Immature natural killer cell (primary cell): ENCODE measurements at places on chromosomes 3 and 15. TPM values are rescaled to one million over a fixed set of nuclear protein-coding genes. Genes with fewer than 3 reads are reported as not detected.

DNA sequence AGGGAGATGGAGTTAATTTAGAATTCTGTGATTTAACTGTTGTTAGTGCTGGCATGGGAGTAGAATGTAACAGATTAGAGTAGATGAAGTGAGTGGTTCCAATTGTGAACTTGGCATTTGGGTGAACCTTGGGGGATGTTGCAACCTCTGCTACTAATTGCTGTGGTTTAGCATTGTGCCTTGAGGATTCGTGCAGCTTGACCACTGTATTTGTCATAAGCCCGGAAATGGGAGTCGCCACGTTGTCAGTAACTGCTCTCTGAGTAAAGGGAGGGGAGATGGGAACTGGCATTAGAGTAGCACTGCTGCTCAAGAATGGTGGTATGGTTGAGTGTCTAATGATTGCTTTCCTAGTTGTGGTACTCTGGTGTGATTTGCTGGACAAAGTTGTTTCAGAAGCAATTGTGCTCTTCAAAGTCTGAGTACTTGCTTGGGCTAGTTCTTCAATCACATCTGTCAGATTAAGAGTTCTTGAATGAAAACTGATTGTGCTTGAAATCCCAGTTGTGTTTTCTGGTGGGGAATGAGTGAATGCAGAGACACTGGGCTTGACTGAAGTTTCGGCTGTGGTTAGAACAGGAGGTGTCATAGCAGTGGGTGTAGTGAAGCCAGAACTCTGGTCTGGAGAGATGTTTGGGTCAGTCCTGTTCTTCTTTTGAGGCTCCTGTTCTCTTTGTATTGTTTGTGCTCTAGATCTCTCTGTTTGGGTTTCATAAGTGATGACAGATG, 15.4 kb downstream of the IGSF10 start:
- no peaks in the 10 kb centered on the region for H3K36me3 ChIP-seq
- H3K4me1 ChIP-seq, result no peaks in the 10 kb centered on the region
- peaks cover 4% of the 10 kb centered on the region for H3K27me3 ChIP-seq
- H3K4me3 ChIP-seq, result no peak overlapping the region

DNA sequence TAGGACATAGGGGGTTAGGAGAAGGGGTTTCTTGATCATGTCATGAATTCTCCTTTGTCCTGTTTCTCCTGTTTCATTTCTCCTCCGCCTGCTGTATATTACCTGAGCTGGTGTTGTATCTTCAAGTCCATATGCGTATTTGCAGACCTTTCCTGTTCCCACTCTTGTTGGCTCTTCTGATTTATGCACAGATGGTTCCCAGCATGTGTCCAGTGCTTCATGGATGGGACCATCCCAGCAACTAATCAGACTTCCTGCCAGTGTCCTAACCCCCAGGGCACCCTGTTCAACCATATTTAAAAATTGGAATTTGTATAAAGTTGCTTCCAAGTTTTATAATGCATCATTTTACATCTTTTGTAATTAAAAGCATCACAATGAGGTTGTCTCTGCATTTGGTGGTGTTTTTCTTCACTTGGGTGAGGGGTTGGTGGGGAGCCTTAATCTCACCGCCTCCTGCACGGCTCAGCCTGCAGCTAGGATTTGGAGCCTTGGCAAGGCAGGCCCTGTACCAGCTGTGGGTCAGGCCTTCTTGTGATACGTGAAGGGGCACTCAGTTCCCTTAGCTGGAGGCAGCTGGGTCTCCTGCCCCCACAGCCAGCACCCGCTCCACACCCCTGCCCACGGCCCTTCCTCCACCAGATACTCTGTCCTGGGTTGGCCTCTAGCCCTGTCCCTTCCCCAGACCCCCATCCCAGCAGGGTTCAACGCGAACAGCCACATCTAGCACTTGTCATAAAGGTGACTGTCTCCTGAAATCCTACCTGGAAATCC, 72.0 kb upstream of the BLM start:
- peaks cover 6% of the 10 kb centered on the region for H3K36me3 ChIP-seq
- DNase-seq, result no peak
- peaks cover 3% of the 10 kb centered on the region for H3K27me3 ChIP-seq
- peaks cover 10% of the 10 kb centered on the region for H3K4me1 ChIP-seq
- no peak overlapping the region for H3K4me3 ChIP-seq
- peak overlapping the region; percentile 34 for H3K27ac ChIP-seq

The TNNC1 gene
- polyA plus RNA-seq, result not detected

- no peaks in the 10 kb centered on the region for H3K36me3 ChIP-seq
- peak; percentile 80 for DNase-seq
- H3K27ac ChIP-seq, result peak within 1 kb of the TSS; percentile 83
- peak within 1 kb of the TSS; percentile 98 for H3K4me3 ChIP-seq
Observed at GRCh38 chr3:138329127-138329983, at the start of gene NME9. Gene NME9 (minus strand): TSS chr3:138329851. CDS start chr3:138329335, 516 bp downstream.

The TNFAIP8L3 gene
- polyA plus RNA-seq, result not detected

- peaks cover 10% of the 10 kb centered on the region for H3K4me1 ChIP-seq
- no peak within 1 kb of the TSS for H3K27ac ChIP-seq
- DNase-seq, result peak; percentile 65
- peak within 1 kb of the TSS; percentile 91 for H3K4me3 ChIP-seq
Observed at GRCh38 chr15:41493205-41493901, at the start of gene ITPKA. Gene ITPKA (plus strand): TSS chr15:41493874. CDS start chr15:41493928, 54 bp downstream.

DNA sequence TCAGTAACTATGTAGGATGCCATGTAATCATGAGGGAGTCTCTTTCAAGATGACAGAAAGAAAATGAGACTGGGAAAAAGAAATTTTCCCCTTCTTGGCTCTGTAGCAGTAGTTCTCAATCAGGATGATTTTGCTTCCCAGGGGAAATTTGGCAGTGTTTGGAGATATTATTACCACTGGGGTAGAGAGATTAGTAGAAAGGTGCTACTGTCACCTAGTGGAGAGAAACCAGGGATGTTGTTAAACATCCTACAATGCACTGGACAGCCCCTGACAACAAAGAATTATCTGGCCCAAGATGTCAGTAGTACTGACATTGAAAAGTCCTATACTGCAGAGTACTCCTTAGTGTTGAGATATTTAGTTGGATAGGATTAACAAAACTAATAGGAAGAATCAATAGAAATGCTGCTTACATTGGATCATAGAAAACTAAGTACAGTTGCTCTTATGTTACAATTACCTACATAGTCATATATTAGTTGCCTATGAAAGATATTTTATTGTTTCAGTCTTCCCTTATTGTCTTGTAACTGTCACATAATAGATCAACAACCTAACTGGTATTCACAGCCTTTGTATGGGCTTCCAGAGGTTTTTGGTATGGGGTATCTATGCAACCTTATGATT, 433.3 kb downstream of the RAP2B start:
- no peaks in the 10 kb centered on the region for H3K4me1 ChIP-seq
- peak; percentile 8 for DNase-seq
- H3K27me3 ChIP-seq, result peaks cover 7% of the 10 kb centered on the region
- no peaks in the 10 kb centered on the region for H3K36me3 ChIP-seq
- no peak overlapping the region for H3K27ac ChIP-seq

DNA sequence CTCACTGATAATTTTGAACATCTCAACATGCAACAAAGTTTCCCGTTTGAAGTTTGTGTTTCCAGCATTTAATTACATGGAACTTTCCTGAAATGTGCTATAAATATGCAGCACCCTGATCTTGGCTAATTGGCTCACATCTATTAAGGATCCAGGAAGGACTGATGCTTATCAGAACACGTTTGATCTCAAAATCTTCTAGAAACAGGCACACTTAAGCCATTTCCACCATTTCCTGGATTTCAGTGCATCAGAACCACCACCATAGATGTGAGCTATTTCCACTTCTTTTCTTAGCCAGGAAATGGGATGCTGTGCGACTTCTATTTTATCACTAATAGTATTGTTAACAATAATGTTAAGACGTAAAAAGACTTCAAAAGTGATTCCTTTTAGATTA, 228.9 kb downstream of the FEZF2 start:
- H3K36me3 ChIP-seq, result no peaks in the 10 kb centered on the region
- no peak overlapping the region for H3K4me3 ChIP-seq
- no peak for DNase-seq
- H3K27ac ChIP-seq, result no peak overlapping the region
- no peaks in the 10 kb centered on the region for H3K27me3 ChIP-seq
